ENCODE measurements at places on chromosomes 3 and 15.

- no peak for DNase-seq
Measured at GRCh38 chr3:31008994-31009393, 114.5 kb upstream of the GADL1 start.

- DNase-seq: no peak
Measured at GRCh38 chr3:181631901-181632300, 79.8 kb upstream of the SOX2 start.

- DNase-seq: no peak
Measured at GRCh38 chr3:195803289-195803908, 8.3 kb downstream of the MUC4 start.

DNA sequence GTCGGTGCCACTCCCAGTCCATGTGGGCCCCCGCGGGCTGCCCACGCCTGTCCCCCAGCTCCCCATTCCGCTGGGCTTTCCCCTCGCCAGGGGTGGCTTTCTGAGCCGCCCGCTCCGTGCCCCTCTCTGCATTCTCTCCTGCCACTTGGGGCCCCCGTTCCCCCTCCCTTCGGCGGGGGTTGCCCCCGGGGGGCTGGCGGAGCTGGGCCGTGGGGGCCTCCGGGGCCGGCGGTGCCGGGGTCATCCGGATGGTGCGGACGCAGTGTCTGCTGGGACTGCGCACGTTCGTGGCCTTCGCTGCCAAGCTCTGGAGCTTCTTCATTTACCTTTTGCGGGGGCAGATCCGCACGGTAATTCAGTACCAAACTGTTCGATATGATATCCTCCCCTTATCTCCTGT is 46.5 kb downstream of the GRAMD1C start:
- DNase-seq: no peak

DNA sequence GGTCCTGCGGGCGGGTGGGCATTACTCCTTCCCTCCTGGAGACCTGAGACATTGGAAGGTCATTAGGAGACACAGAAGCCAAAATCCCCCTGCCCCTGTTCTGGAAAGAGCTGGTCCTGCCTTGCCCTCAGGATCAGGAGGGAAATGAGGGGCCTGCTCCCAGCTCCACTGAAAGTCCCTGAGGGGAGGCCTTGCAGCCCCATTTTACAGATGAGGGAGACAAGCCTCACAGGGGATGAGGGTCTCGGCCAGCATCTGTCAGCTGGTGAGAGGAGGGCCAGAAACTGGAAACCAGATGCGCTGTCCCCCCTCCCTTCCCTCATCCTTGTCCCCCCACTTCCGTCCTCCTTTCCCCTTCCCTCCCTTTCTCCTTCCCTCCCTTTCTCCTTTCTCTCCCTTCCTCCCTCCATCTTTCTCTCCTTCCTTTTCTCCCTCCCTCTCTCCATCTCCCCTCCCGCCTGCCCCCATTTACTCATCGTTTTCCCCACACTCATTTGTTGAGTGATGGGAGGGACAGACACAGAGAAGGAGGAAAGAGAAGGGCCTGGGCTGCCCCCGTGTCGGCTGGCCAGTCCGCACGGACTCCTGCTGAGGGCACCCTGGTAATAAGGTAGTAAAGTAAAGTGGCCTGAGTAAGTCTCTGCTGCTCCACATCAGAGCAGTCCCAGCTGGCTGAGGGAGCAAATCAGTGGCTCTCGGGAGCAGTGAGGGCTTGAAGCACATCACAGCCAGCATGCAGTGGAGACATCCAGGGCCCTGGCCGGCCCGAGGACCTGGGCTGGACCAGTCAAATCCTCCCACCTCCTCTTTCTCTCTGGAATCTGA is 112.4 kb upstream of the ALDH1A3 start:
- no peak for DNase-seq

DNA sequence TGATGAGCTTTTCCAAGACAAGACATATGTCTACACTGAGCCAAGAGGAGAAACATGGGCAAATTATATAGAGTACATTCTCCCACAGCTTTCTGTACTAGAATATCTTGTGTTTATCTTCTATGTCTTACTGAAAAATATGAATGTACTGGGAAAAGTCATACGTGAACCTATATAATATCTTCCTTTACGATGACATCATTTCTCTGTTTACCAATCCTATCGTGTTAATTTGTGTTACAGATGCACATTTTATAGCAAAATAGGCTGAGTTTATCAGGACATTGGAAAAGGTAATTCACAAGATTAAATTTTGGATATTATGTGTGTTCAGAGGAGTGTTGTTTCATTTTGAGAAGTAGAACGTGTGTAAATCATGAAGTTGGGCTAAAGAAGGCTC is 452.5 kb upstream of the THRB start:
- no peak for DNase-seq
